Retinal pigment epithelial cell (primary cell): ENCODE measurements at places on chromosomes 3 and 15.

GRCh38 chr3:11913316-11913715 is 66.6 kb upstream of the TAMM41 start:
- DNase-seq = no peak

DNA sequence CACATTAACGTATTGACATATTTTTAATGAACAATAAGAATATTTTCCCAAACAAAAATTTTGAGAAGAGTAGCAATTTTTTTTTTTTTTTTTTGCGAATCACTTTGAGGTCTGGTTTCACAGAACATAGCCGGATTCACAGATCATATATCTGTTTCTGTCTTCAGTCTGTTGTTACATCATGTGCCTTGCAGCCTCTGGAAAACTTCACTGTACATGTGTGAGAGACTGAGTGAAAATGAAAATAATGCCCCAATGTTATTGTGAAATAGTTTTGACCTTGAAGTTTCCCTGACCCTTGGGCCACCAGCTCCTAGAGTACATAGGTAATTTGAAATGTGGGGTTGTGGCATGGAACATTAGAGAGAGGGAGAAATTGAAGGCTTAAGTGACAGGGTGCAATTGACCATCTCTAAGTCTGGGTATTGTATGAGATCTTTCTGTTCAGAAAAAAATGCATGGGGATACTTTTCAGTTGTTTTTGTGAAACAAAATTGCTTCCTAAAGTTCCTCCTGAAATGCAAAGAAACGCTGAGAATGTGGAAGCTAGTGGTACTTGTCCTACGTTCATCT is 14.0 kb downstream of the ITPR1 start:
- DNase-seq = no peak

GRCh38 chr3:60045686-60046085 is 995.9 kb upstream of the CFAP20DC start:
- DNase-seq = no peak

DNA sequence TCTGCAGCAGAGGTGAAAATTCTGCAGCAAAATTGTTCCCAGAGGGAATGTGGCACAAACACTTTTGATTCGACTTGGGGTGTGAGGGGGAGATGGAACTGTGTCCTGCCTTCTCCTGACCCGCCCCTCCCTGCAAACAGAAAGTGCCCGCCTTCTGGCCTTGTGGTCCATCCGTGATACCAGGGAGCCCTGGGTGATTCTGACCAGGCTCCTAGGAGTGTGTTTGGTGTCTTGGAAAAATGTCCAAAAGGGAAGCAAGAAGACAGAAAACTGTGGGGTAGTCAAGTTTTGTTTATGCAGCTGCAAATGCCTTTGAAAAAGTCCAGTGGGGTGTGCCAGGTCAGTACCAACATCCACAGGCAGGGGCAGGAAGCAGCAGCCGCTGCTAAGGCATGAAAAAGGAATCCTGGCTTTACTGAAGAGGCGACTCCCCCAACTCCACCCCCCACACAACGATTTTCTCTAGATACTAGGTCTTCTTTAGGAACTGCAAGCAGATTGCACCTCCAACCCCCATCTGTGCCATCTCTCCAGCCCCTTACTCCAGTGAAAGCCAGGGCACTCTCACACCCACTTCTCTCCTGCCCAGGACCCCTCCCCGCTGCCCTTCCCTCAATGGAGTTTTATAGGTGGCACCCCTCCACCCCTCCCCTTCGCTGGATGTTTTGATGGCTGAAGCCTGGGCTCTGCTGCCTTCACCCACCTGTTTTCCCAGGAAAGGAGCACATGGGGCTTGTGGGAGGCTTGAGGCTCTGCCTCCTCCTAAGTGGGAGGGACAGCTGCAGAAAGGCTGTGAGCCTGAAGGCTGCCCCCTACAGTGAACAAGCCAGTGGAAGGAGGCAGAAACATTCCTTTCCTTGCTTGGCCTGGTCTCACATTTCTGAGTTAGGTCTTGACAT is 82.4 kb upstream of the HERC1 start:
- no peak for DNase-seq

GRCh38 chr3:126731044-126731443 is 27.0 kb downstream of the CHCHD6 start:
- DNase-seq = no peak

DNA sequence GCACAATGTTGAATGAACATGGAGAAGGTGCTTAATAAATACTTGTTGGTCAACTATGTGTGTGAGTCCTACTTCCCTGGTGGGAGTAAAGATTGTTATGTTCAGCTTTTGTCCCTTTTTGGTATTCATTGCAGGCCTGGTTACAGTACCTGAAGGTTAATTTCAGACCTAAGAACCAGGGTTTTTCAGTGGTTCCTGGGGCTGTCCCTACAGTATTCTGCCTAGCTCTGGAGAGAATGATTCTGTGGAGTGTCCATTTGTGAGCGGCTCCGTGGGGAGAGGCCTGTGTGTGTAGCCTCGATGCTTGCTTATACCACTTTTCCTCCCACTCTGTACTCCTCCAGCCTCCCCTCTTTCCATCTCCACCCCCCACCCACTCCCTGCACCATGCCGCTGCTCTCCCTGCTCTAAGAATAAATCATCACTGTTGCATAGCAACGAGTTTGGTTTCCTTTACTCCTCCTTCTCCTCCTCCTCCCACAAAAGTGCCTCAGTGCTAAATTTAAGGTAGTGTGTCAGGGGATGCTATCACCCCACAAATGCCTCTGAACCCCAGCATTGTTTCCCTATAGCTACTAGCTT is 150.6 kb upstream of the ROPN1 start:
- no peak for DNase-seq

DNA sequence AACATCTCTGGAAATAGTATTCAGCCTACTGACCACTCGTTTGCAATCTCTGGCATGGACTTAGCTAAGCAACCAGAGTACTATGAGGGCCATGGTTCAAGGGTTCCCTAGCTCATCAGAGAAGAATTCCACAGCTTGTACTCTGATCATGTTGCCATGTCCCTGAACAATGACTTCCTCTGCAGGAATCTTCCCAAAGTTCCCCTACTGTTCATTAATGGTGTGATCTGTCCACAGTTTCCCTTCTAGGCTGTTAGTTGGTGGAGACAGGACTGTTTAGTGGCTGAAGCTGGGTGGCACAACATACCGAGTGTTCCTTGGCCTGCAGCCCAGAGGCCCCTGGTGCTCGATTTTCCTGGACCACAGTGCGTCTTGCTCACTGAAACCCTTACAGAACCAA is 44.4 kb upstream of the GALNT15 start:
- no peak for DNase-seq

DNA sequence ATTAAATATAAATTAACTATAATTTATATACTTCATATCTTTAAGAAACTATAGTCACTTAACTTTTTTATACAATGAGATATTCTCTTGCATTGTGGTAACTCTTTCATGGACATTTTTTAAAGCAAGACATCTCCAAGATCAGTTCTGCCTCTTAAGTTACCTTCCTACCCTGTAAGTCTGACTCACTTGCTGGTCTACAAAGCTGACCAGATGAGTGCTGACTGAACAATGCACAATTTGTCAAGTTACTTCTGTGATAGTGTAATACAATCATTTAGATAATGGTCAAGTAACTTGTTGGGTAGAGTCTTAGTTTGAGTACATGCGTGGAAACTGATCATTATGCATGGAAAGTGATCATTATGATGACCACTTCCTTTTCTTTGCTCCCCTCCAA is 145.9 kb downstream of the MEIS2 start:
- no peak for DNase-seq

GRCh38 chr3:2920103-2920502 is 190.1 kb downstream of the IL5RA start:
- no peak for DNase-seq

DNA sequence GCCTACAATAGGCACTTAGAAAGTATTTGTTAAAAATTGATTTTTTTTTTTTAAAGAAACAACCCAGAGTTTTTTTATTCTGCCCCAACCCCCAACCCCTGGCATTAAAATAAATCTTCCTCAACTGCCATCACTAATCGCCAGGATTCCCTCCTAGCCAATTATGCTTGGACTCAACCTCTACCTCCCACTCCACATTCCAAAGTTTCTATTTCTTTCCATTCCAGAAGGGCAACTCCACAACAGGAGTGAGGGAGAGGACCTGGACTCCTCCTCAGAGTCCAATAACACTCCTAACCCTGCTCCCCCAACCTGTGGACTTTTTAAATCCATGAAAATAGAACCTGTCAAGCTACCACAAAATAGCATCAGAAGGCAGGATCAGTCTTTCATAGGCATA is 99.4 kb downstream of the ADAMTS9 start:
- no peak for DNase-seq

DNA sequence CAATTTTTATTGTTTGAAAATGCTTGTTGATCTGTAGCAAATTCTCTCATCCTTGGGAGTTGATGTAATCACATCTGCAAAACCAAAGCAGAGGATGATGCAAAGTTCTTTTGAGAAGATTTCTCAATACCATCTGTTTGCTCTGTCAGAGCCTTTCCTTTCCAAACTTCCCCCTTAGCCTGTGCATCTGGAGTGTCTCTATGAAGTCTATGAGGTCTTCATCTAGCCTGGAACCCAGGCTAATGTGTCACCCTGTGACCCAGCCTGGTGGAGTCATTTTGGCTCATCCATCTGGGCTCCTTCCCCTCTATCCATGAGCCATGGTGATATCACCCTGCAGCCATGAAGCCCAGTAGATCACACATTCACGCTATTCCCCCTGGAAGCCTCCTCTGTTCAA is 123.2 kb upstream of the SLC7A14 start:
- no peak for DNase-seq

DNA sequence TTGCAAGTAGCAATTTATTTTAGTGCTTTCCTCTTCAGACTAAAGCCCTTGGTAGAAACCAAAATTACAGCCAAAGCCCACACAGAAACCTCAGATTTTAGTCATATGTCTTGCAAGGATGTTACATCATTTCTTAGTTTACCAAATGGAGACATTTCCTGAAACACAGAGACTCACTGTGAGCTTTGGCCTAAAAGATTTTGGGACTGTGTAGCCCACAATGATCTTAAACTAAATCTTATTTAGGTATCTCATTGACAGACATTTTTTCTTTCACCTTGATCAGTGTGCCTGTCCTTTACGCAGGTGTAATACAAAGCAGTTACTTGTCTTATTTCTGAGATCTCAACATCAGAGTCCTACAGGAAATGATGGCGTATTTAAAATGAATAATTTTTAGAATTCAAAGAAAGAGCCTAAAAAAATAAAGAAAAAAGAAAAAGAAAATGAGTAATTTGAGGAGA is 27.8 kb upstream of the AP4E1 start:
- no peak for DNase-seq

DNA sequence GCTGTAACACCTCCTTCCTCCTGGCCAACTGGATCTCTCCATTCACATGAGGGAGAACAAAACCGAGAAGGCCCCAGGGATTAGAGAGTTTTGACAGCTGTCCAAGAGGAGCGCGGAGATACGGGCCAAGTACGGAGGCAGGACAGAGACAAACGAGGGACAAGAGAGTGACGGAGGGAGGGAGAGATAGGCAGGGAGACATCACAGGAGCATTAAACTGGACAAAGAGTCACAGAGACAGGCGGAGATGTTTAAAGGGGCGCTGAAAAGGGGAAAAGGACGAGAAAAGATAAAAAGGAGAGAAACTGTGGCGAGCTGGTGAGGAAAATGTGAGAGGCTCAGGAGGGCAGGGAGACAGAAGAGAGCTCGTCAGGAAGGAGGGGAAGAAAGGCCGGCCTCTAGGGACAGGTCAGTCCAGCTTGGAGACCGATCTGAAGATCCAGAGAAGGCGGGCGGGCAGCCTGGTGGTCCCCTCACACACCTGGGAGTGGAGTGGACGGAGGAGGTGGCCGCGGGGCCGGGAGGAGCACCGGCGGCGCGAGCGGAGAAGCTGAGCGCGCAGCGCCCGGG is 40.5 kb upstream of the ROPN1 start:
- DNase-seq = no peak

- no peak for DNase-seq
Observed at GRCh38 chr3:125172346-125172745, 40.2 kb downstream of the SLC12A8 start.

DNA sequence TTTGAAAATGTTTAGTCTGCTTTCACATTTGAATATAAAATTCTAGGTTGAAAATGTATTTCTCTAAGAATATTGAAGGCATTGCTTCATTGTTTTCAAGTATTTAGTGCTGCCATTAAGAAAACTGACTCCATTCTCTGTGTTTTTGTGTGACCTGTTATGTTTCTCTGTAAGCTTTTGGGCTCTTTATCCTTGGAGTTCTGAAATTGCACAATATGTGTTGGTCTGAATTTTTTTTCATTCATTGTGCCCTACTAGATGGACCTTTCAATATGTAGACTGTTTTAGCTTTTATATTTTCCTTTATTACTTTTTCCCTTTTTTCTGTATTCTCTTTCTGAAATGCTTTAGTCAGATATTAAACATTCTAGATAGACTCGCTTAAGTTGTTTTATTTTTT is 22.2 kb downstream of the FAM98B start:
- no peak for DNase-seq

DNA sequence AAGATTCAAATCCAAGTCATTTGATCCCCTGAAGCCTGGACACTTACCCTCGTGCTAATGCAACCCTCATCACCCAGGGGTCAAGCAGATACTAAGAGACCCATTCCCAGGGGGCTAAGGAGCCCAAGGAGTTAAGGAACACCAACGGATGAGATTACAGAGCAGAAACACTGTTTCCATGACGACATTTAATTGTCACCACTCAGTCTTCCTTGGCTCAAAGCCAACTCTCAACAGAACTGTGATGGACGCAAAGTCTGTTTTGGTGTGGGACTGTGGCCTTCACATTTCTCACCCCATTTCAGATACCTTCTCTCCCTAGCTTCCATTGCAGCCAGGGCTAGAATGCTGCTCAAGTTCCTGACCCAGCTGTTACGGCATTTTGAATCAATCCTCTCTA is 383.5 kb upstream of the WNT5A start:
- DNase-seq = no peak

GRCh38 chr3:124772081-124772831 is 42.0 kb downstream of the UMPS start:
- DNase-seq = no peak

- no peak for DNase-seq
Observed at GRCh38 chr3:153254361-153254760, 92.3 kb downstream of the RAP2B start.

GRCh38 chr3:155581579-155581978 is 163.3 kb downstream of the PLCH1 start:
- DNase-seq = no peak

DNA sequence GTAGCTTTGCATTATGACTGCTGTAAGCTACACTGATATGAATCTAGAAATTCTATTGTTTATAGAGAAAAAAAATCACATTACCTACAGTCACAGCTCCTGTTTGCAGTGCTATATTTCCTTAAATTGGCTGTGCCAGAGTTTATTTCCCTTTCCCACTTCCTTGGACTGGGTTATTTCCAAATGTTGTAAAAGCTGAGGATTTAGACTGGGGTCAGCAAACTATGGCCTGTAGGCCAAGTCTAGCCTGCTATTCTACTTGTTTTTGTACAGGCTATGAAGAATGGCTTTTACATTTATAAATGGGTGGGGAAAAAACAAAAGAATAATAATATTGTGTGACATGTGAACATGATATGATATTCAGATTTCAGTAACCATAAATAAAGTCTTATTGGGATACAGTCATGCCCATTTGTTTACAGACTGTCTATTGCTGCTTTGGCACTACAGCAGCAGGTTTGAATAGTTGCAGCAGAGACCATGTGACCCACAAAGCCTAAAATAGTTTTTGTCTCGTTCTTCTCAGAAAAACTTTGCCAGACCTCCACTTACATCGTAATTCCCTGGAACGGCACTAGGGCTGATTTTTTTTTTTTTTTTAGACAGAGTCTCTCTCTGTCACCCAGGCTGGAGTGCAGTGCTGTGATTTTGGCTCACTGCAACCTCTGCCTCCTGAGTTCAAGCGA is 7.8 kb downstream of the GLDN start:
- DNase-seq = no peak
